OCI-LY7 (cell line): ENCODE measurements at places on chromosomes 13 and 19.

DNA sequence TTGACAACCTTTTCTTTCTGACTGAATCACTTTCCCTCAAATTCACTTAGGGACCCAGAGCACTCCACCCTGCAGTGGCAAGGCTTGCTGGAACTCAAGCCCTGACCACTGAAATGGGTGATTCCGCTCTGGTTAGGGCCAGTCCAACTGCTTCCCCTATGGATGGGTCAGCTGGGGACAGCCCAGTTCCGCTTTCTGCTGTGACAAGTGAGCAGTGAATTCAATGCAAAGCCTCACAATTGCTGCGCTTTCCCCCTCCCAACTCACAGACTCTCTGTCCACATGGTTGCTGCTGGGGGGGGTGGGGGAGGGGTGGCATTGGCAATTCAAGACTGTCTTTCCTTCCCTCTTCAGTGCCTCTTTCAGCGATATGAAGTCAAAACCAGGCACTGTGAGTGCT lies 18.7 kb downstream of the CD70 start:
- DNase-seq: no peak

GRCh38 chr19:23160766-23161165 lies 43.9 kb downstream of the ZNF730 start:
- DNase-seq: no peak

GRCh38 chr13:102299366-102299765 lies 102.5 kb downstream of the FGF14 start:
- no peak for DNase-seq

DNA sequence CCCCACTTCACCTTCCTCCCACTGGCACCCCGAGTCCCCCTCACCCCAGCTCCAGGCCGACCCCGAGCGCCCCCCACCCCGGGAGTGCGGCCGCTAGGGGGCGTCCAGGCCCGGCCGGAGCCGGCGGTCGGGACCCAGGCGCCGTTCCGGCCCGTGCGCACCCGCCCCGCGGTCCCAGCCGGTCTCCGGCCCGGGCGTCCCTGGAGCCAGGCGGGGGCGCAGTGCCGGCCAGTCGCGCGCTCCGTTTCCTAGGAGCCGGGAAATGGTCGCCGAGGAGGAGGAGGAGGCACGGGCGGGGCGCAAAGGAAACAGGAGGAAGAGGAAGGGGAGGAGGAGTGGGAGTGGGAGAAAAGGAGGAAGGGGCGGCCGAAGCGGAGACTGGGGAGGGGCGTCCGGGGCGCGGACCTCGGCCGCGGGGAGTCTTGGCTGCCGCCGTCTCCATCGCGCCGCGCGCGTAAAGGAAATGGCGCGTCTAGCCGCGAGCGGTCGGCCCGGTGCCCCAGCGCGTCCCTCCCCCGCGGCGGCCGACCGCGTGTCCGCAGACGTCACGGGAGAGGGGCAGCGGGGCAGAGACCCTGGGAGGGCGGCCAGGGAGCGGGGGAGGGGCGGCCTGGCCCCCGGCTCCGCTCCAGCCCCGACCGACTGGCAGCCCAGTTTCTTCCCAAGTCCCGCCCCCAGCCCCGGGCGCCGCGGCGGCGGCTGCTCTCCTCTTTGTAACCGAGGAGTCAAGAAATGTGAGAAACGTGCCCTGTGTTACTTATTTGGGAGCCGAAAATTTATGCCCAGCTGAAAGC lies 1.1 kb upstream of the KCTD15 start:
- DNase-seq: peak; percentile 89

GRCh38 chr13:33348366-33348765 lies 62.8 kb upstream of the STARD13 start:
- no peak for DNase-seq

- DNase-seq: no peak
Observed at GRCh38 chr19:32842061-32842460, 27.5 kb downstream of the SLC7A9 start.

- DNase-seq: peak; percentile 39
Observed at GRCh38 chr19:35986664-35987570, 8.1 kb upstream of the SDHAF1 start.

DNA sequence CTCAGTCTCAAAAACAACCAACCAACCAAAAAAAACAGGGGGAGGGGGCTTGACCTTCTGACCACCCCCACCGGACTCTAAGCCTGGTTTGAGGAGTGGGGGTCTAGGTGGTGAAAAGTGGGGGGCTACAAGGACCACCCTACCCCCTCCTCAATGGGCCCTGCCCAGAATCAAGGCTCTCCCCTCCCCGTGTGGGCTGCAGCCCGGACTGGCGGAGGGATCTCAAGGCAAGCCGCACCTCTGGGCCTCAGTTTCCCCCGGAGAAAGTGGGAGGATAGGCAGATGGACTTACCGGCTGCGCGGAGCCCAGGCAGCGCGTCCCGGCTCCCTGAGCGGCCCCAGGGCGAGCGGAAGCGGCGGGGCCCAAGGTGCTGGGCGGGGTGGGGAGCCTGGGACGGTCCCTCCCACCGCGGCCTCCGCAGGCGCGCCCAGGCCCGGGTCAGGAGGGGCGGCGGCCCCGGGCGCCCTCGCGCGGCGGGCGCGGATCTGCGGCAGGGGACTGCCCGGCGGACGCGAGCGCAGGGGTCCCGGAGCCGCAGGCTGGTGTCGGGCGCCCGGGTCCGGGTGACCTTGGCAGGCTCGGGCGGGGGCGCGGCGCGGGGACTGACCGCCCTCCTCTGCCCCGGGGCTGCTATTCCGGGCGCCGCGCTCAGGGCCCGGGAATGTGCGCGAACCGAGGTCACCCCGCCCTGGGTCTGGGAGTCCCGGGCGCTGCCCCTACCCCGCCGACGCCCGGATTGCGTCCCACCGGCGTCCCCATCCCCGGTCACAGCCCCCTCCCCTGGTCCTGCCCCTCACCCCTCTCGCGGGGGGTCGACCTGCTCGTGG lies at the start of gene ADAMTSL5:
TSS of gene ADAMTSL5 (minus strand) at position 349 of the 828 bp plus-strand sequence. CDS start 2,076 bp downstream, outside the sequence.
- DNase-seq: no peak

- peak; percentile 59 for DNase-seq
Observed at GRCh38 chr19:54364775-54365257, at the start of gene LAIR1. Gene LAIR1, minus strand, starts transcription at chr19:54364931. Its CDS starts 127 bp downstream, at chr19:54364804.

DNA sequence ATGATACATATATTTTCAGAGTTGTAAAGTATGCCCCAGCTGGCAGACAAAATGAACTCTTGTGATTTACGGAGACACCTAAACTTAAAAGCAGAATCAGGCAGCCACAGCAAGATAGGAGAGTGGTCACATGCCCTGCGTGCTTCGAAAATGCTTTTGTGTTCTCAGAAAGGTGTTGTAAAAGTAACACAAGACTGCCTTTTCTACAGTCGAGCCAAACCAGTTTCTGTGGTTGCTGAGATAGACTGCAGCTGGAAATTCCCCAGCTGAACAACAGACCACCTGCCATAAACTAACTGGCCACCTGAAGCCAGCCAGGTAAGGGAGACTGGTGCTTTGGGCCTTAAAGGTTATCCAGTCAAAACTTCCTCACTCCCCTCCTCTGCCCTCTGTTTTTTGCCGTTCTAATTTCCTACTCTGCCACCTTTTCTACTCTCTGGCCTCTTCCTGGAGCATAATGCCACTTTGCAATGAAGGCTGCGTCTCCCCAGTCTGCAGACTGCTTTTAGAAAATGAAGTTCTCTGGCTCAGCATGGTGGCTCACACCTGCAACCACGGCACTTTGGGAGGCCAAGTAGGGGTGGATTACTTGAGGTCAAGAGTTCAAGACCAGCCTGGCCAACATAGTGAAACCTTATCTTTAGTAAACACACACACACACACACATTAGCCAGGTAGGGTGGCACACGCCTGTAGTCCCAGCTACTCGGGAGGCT lies 381.2 kb upstream of the SLITRK1 start:
- DNase-seq: no peak

- peak; percentile 51 for DNase-seq
Observed at GRCh38 chr13:41457589-41458186, 338 bp downstream of the RGCC start.

DNA sequence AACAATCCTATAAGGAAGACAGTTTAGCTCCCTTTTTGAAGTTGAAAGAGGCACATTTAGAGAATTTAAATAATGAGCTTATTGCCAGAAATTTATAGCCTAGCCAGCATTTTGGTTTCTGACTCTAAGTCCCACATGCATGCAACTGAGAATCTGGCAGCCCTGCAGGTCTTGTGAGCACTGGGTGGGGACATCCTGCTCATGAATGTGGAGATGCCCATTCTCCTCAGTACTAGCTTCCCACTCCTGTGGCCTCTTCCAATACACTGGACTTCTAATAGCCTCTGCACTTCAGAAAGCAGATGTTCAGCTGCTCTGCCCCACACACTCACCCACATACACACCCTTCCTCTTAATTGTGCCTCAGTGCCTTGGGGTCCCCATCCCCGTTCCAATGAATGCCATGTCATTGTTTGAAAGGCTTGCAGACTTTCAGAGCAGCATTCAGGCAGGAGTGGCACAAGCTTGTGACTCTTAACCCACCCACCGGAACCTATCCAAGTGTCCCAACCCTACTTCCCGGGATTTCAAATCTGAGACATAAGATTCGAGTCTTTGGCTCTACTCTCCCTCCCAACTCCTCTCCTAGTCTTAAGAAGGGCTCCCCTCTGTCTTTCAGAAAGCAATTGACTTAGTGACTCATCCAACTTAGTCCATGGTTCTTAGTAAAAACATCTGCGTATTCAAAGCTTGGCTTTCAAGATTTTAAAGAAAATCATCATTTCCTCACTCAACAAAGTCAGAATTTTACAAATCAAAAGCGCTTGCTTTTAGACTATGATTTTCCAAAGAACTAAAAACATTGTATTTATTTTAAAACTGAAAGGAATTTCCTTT lies 80.0 kb upstream of the FREM2 start:
- no peak for DNase-seq

- no peak for DNase-seq
Observed at GRCh38 chr13:29722415-29722814, 126.9 kb upstream of the SLC7A1 start.

DNA sequence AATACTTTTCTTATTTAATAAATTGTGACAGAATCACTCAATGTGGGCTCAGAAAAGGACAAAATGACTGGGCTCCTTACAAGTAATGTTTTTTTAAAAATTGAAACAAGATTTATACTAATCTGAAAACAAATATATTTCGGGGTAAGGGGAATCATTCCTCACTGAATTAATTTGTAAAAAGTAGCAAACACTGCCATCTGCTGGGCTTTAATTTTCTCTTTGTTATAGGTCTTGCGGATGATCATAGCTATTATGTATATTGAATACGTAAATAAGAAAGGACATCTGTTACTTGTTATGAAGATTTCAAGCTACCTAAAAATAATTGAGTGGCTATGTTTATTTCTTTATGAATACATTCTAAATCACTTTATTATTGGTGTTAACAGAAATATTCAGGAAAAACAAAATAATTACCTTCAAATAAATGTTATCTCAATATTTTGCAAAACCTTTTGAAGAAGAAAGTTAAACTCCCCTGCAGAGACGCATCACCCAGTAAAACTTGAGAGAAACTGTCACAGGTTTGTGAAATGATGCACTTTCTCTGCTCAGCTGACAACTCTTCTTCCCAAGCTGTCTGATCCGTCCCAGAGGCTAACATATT lies 17.8 kb upstream of the ENOX1 start:
- peak; percentile 61 for DNase-seq

GRCh38 chr19:1901940-1902404 lies 3.2 kb upstream of the ADAT3 start:
- DNase-seq: no peak

DNA sequence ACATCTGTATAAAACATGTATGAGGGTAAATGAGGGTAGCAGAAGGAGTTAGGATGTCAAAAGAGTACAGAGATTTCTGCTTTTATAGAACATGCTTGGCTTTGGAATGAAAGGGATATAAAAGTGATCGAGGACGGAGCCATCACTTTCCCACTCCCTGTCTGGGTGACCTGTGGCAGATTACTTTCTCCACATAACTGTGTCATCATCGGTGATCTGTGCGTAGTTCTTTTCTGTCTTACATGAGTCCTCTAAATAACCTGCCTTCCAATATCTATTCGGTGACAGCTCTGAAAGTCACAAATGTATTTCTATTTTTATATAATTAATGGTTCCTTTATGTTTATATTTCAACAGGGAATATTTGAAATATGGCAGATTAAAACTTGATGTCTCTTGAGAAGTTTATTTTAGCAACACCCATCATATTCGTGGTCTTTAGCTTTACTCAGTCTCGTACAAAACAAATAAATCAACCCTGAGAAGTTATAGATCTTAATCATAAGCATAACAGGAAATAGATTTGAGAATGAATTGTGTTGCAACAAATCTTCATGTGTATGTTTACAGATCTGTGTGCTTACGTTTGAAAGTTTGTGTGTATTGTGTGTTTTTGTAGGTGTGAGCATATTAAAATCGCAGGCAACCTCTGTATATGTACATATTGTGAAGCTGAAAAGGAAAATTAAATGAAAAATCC lies 1094.3 kb downstream of the EFNB2 start:
- no peak for DNase-seq

DNA sequence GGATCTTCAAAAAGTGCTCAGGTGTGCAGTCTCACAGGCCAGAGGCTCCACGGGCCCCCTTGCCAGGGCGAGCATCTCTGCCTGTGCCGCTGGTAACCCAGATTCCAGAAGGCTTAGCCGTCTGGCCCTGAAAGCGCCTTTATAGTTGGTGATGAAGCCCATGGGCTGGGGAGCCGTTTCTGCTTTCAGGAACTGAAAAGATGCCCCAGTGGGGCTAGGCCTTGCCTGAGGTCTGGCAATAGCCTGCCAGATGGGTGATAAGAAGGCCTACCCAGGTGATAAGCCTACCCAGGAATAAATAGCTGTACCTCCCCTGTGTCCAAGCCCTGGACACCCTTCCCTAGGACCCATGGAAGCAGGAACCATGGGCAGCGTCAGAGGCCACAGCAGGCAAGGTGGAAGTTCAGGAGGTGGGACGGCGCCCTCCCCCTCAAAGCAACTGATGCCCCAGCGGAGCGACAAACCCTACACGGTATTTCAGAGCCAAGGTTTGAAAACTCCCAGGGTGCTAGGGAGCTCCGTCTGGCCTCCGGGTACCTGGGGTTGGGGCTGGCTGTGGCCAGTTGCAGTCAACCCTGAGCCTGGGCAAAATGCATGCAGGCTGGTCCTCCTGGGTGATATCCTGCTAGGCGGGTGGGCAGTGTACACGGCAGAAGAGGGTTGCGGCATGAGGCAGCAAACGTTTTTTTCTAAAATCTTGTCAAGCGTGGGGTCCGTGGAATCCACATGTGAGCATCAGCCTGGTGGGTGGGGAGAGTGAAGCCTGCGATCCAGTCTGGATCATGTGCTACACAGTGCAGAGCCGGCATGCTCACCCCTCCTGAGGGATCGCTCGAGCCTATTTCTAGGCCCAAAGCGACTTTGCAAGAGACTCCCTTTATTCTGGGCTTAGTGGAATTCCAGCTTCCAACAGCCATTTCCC lies 45.3 kb downstream of the ACTN4 start:
- DNase-seq: no peak
